Kidney glomerular epithelial cell (primary cell): ENCODE measurements at places on chromosomes 12 and 14.

DNA sequence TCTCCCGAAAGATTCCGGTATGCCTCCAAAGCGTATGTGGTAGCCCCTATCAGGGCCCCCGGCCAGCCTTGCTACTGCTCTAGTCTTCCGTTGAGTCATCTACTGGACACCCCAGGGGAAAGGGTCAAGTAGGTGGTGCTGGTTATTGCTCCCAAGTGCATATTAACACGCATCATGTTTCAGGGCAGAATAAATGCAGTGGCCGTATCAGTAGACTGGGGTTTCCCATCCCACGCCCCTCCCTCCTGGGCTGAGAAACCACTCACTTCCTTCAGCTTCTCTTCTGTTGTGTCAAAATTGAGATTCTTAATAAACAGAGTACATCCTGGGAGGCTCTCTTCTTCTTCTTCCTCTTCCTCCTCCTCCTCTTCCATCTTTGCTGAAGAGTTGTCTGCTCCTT lies 39.3 kb downstream of the RBM19 start:
- DNase-seq, result no peak

DNA sequence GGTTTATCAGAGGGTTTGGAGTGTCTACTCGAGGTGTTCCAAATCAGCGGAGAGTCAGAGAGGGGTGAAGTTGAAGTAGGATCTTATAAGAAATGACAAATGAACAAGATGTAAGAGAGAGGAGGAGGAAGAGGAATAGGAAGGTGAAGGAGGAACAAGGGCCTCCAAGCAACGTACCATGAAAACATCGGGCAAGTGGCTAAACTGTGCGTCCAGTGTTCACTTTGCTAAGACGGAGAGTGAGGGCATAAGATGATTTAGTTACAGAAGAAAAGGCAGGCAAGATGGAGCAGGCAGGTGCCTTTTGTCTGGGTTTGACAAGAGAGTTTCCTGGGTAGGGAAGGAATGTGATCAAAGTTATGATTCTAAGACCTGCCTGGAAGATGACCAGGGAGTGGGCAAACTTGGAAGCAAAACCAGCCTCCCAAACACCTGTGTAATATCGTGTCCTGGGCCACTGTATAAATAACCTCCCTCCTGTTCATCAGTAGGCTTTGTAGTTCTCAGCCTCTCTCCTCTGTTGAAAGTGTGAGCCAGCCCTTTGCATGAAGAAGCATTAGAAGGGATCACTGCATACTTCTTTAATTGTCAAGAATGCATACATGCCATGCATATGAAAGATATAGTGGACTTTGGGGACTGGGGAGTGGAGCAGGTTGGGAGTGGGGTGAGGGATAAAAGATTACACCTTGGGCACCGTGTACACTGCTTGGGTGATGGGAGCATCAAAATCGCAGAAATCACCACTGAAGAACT lies 111.4 kb downstream of the ZFP36L1 start:
- no peak for DNase-seq

GRCh38 chr14:87045246-87045645 lies 947.7 kb downstream of the GALC start:
- no peak for DNase-seq

DNA sequence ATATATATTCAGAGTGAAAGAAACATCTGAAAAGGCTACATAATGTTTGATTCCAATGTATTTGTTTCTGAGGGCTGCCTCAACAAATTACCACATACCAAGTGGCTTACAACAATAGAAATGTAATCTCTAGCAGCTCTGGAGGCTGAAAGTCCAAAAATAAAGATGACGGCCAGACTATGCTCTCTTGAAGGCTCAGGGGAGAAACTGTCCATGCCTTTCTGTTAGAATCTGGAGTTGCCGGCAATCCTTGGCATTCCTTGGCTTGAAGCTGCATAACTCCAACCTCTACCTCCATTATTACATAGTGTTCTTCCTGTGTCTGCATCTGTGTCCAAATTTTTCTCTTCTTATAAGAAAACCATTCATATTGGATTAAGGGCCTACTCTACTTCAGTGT lies 68.1 kb upstream of the PLEKHG7 start:
- DNase-seq, result no peak

DNA sequence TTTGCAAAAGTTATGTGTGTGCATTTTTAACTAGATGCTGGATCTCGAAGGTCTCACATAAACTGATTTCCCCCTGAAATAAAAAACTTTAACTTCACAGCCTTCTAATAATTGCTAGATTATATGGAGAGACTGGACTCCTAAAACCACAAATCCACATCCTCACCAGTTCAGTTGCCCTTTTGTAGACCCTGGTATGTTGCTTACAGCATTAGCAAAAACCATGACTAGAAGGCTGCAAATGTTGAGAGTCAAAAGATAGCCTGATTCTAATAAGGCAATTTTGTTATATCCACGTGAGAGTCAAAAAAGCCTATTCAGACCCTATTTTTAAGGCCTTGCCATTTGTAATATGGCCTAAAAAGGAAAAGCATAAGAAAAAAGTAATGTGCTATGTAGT lies 37.4 kb downstream of the RASSF8 start:
- DNase-seq, result no peak

- no peak for DNase-seq
Observed at GRCh38 chr14:84323450-84323849, 1206.5 kb upstream of the FLRT2 start.

DNA sequence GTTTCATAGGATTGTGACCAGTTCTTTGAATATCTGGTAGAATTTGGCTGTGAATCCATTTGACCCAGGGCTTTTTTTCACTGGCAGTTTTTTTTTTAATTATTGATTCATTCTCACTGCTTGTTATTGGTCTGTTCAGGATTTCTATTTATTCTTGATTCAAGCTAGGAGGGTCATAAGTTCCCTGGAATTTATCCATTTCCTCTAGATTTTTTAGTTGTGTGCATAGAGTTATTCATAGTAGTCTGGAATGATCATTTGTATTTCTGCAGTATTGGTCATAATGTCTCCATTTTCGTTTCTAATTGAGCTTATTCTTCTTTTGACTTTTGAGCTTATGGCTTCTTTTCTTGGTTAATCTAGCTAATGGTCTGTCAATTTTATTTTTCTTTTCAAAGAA lies 291.6 kb downstream of the AKAP6 start:
- no peak for DNase-seq

DNA sequence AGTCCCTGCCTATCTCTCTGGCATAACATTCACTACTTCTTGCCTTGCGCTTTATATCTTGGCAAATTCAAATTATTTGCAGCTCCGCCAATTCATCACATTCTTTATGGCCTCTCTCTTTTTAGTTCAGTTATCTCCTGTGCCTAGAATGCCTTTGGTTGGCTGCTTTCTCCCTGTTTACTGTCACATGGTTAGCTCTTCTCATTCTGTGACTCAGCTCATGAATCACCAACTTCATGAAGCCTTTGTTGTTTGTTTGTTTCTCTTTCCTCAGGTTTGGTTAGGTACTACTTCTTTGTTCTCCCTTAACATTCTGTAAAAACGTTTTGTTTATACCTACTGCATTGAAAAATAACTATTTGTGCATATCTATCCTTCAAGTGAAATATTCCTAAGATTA lies 376.5 kb upstream of the GARIN6 start:
- no peak for DNase-seq
